ENCODE measurements at places on chromosomes 4 and X.

DNA sequence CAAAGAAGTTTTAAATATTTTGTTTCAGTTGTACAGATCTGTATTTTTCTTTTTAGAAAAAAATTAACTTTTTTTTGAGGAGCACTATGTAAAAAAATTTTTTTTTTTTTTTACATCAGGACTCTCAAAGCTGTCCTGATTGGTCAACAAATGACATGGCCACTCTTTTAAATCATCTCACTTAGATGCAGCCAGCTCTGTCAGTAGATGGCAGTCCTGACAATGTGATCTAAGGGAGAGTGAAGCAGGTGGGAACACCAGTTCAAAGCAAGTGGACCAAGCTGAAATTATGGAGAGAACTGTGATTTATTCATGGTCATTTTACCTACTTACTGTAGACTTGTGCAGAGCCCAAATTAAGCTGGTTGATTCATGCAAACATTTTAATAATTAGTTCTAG, 174.7 kb upstream of the GPRIN3 start:
- no peak for DNase-seq

GRCh38 chrX:39725928-39726619, 371.7 kb downstream of the BCOR start:
- DNase-seq, result no peak

DNA sequence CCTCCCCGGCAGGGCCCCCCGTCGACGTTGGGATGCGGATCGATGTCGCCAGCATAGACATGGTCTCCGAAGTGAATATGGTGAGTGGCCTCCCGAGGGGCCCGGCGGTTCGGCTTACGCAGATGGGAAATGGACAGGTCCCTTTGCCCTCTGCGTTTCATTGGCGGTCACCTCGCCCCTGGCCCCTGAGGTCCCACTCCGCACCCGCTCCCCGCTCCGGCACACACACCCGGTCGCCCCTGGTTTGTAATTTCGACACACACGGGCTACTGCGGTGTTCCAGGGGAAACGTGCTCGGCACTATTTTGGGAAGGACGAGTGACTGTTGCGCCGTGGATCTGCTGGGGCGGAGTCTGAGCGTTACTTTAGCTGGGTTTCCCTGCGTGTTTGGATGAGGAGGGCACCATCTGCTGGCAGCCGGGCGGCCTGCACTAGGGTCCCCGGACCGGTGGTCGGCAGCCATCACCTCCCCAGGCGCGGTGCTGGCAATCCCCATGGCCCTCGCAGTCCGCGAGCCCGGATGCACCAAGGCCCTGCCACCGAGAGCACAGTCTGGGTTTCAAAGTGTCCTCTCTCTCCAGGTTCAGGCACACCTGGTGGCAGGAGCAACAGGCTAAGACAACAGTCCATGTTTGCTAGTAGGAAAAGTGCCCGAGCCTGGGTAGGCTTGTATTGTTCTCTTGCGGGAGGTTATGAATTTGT, 1.2 kb downstream of the GABRB1 start:
- DNase-seq, result no peak

DNA sequence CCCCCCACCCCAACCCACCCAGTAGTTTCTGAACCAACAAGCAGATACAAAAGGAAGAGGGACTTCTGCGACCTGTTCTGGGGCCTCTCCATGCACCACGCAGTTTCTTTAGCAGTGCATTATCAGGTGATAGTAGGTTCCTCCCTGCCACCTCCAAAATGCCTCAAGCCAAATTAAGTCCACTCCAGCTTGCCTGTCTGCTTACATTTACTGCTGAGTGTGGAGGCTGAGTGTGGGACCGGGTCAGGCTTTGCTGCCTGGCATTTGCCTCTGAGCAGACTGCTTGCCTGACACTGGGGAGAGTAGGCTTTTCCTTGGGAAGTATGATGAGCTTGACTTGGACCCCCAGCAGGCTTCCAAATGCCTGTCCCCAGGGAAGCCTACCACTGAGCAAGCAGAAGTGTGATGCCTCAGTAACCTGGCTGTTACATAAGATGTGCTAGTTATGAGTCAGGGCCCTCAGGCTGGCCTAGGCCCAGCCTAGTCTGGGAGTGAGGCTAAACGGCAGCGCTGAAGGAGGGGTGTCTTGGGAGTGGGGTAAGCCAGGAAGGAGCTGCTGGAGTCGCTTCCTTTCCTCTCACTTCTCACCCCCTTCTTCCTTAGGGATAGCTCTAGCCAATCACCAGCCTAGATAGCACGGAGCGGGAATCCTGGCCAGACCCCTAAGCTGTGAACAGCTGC, 9.0 kb downstream of the TSC22D3 start:
- no peak for DNase-seq

DNA sequence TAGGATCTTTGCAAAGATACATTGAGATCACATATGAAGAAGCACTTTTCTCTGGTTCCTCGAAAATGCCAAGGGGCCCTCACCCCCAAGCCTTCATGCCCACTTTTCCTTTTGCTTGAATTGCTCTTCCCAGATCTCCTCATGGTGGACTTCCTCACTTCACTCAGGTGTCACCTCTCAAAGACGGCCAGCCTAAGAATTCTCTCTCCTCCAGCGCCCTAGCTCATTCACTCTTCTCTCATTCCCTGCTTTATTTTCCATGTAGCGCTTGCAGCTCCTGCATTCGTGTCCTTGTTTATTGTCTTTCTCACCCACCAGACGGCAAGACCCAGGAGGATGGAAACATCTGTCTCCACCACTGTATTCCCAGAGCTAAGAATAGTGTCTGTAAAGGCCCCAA, 32.9 kb downstream of the CCKAR start:
- no peak for DNase-seq

DNA sequence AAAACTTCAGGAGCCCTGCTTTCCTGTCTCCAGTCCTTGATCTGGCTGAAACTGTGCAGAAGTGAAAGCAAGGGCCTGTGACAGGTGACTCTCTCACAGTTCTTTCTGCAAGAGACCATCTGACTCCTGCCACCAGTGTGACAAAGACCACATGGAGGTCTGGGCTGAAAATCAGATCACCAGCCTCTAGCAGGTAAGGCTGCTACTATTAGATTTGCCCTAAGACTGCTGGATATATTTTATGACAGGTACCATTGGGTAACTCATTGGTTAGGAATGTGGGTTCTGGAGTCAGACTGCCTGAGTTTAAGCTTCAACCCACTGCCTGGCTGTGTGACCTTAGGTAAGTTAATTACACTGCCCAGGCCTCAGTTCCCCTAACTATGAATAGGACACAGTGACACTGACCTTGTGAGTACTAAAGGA, 163.3 kb upstream of the SLC7A11 start:
- DNase-seq, result no peak

DNA sequence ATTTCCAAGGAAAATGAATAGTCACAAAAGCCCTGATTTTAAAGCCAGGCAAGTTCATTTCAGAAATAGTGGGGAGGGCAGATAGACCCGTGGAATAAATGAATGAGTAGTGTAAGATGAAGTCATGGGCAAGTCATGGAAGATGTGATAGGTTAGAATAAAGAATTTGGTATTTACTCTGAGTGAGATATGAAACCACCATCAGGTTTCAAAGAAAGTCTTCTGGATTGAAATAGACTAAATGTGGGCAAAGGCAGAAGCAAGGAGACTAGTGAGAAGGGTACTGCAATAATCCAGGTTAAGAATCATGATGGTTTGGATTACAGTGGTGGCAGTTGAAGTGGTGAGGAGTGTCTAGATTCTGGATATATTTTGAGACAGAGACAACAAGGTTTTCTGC, 218.5 kb upstream of the AFF2 start:
- no peak for DNase-seq

DNA sequence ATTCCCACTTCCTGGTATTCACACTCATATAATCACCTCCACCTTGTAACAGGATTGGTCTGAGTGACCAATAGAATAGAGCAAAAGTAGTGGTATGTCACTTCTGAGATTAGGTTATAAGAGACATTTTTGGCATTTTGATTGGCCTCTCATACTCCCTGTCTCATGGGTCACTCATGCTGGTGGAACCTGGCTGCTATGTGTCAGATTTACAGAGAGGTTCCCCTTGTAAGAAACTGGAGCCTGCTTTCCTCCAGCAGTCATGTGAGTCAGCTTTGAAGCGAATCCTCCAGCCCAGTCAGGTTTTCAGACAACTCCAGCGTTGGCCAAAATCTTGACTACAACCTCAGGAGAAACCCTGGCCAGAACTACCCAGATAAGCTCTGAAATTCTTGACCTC, 2.6 kb upstream of the OTUD4 start:
- DNase-seq, result no peak

DNA sequence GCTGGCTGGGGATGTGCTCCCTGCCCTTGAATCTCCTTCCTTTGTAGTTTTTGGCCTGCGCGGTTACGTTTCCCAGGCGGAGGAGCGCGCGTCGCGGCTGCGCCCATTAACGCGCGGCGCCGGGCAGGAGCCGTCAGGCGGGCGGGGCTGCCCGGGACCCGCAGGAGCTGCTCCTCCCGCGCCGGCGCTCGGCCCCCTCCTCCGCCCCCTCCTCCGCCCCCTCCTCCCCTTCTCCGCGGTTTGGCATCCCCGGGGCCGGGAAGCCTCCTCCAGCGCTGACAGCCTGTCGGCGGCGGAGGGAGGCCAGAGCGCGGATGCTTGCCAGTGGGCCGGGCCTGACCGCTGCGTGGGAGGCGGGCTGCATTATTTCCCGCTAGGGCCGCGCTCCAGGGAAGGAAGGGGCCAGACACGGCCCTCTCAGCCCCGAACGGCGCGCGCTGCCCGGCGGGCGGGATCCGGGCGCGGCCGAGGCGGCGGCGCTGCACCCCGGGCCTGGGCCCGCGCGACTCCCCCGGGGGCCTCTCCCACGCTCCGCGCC, at the start of gene DCLK2:
Gene DCLK2 (plus strand): TSS at position 405 of the 538 bp plus-strand sequence. CDS start 583 bp downstream, outside the sequence.
- DNase-seq, result no peak

- no peak for DNase-seq
These were observed 22.4 kb downstream of the GAB1 start for GRCh38 chr4:143358923-143359643.

DNA sequence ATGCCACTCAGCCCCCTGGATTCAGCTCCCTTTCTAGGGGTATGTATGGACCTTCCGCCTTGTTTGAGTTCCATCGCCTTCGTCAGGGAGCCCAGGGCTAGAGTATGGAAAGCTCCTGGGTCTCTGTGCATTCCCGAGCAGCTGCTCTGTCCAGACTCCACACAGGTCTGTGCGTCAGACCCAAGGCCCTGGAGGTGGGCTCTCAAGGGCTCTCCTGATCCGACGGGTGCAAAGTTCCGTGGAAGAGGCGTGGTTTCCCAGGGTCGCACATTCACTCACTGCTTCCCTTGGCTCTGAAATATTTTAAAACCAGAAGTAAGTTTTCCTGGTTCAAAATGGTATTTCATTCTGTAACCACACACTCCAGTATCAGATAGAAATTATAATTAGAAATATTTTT, 863.2 kb downstream of the TRIML1 start:
- no peak for DNase-seq

DNA sequence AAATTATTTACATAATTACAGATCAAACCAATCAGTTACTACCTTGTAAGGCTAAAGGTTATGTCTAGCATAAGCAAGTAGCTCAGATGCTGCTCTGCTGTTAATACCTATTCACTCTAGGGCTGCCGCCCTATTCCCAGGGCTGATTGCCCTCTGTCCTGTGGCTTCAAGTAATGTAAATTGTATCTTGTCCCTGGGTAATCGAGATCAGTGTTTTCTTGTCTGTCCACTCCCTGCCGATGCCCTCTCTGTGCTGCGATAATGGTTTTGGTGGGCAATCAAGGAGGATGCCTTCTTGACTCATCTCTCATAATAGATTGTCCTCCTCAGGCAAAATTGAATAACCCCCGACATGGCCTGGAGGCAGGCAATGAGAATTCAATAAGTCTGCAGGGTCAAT, 641.0 kb upstream of the PITX2 start:
- no peak for DNase-seq
